Fibroblast of upper back skin (primary cell): ENCODE measurements at places on chromosomes 6 and 20.

DNA sequence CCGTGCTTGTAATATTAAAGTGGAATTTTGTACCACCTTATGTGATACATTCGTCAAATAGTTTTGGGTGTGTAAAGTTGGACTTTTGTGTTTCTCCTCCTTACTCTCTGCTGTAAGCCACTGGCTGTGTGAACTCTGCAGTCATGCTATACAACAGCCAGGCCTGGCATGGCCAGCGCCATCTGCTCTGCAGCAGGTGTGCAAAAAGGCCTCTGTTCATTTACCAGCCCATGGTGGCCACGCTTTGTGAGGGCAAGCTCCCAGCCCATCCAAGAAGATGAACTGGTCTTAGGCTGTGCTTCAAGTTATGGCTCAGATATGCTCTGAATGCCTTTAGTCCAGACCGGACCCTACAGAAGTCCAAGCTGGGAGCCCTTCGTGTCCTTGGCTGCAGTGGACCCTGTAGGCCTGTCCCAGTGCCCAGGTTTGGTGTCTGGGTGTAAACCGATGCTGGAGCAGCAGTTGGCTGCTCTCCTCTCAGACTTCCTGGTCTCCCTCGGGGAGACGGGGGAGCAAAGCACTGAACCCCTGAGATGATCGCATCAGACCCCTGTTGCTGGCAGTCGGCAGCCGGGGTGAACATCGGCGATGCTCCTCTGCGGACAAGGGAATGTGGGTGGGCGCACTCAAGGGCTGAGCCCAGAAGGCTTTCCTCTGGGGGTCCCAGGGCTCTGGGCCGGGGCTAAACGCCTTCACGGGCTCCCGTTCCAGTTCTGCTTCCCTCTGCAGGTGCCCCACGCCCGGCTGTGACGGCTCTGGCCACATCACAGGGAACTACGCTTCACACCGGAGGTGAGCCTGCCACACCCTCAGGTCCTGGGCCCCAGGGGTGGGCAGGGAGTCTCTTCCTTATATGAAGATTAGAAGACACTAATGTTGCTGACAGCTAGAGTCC is 28.6 kb upstream of the PCMTD2 start:
- DNase-seq = no peak

DNA sequence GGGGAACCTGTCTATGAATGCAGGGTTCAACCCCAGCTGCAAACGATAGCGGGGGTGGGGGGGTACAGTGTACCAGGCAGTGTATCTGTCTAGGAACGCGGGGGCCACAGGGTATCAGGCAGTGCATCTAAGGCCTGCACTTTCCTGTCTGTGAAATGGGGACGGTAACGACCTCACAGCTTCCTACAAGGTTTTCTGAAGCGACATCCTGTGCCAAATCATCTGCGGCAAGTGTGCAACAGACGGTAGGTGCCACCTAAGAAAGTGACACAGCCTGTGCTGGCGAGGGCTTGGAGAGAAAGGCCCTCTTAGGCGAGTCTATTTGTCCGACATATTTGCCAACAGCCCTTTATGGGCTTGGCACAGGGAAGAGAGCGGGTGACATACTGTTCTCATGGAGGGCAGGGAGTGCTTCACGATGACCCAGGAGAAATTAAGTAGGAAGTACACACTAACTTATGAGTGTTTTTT is 3.8 kb downstream of the DIDO1 start:
- DNase-seq = no peak

DNA sequence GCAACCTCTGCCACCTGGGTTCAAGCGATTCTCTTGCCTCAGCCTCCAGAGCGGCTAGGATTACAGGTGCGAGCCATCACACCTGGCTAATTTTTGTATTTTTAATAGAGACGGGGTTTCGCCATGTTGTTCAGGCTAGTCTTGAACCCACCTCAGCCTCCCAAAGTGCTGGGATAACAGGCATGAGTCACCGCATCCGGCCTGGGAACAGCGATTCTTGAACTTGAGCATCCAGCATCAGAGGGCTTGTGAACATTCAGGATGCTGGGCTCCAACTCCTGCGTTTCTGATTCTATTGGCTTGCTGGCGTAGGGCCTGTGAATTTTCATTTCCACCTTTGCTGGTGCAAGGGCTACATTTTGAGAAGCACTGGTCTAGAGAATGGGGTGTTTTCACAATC is 24.5 kb upstream of the PIM1 start:
- DNase-seq = no peak

DNA sequence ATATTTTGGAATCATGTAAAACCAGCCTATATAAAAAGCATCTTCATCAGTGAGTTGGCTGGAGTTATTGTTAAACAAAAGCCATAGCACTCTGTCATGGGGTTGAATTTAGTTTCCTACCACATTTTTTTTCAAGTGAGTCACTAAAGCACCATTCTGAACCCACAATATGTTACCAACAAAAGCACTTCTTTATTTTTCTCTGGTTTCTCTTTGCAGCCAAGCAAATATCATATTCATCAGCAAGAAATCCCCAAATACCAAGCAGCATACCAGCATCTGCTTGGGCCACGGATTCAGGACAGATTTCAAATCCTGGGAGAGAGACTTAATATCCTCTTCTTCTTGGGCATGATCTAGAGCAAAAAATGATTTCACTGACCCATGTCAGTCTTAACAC is 441.4 kb downstream of the BCKDHB start:
- DNase-seq = peak; percentile 94

GRCh38 chr6:36419310-36419709 is 23.3 kb downstream of the PXT1 start:
- DNase-seq = no peak

DNA sequence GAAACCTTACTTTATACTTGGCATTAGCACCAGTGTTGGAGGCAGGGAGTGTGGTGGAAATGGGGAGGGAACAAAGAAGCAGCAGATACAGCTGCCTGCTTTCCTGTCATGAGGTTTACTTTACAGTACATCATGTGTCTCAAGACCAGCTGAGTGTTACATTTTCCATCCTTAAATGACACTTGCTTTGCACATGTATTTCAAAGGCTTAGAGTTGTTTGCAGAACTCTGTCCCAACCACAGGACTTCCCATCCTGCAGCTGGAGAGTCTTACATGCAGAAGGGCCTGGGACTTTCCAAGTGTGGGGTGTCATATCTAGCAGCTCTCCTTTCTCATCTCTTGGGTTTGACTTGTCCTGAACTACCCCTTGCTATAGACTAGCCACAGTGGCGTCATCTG is 395.9 kb downstream of the DHX35 start:
- no peak for DNase-seq

DNA sequence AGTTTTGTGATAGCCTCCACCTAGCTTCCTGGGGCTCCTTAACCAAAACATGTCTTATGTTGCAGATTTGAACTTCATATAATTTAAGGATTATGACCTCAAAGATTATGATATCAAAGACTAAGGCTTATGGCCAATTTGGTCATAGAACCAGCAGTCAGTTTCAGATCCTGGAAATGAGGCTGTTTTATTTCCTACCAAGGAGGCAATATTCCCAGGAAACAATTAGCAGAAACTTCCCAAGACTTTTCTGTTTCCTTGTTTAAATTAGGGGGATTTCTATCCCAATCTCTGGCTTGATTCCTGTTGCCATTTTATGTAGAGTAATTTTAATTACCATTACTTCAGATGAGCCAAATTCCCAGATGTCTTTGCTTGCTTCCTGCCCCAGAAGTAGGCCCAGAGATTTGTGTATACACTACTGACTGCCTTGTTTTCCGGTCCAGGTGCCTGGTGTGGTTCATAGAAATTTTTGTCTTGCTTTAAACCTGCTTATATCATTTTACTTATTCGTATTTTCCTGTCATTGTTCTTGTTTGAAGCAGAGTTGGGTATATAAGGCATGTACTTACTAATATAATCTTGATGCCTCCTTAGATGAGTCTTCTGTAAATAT is 119.2 kb upstream of the TMEM170B start:
- DNase-seq = no peak

- DNase-seq = no peak
Measured at GRCh38 chr20:51542033-51542570, 417 bp downstream of the NFATC2 start.

GRCh38 chr20:43426172-43426571 is 31.5 kb upstream of the SRSF6 start:
- DNase-seq = no peak

DNA sequence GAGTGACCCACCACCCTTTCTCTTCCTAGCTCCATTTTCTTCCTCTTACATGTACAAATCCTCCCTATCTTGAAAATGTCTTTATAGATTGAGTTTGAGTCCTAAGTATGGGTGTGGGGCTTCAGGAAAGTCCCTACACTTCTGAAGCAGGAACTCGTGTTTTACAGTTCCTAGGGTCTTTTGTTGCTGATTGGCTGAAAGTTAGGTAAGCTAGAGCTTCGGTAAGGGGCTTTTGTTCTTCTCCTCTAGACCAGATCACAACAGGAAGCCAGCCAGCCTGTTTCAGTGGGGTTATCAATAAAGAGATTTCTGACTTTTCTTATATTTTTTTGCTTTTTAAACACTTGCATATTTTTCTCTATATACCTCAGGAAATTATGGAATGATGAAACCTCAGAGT is 51.3 kb downstream of the CNR1 start:
- DNase-seq = no peak

- no peak for DNase-seq
Measured at GRCh38 chr6:62891065-62891647, 320.1 kb upstream of the FKBP1C start.
